Gastroesophageal sphincter (tissue), 4 donors: ENCODE measurements at places on chromosomes 4 and X.

- H3K4me3 ChIP-seq, result no peak overlapping the region
- no peaks in the 10 kb centered on the region for H3K4me1 ChIP-seq
- no peak overlapping the region for H3K27ac ChIP-seq
- ATAC-seq, result no peak
Observed at GRCh38 chr4:87410679-87411078, 11.7 kb upstream of the NUDT9 start.

DNA sequence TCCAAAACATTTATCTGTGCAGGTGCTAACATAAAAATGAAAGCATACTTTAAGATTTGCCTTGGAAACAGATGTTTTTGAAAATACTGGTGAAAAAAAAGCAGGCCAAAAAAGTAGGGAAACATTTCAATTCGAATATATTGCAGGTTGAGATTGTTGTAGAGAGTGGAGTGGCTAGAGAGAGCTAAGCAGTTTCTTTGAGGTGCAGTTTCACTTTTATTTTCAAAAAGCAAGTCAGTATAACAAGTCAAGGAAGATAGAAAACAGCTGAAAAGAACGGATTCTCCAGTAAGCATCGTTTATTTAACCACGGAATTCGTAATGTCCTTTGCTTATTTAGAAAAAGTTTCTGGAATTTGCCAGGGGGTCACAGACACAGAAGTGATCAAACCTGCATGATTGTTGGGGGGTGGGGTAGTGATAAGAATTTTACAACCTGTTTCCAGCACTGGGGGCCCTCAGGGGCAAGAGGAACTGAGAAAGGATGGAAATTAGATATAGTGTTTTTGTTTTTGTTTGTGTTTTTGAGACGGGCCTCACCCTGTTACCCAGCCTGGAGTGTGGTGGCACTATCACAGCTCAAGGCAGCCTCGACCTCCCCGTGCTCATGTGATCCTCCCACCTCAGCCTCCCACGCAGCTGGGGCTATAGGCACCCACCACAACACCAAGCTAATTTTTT is 175.0 kb downstream of the TENM3 start:
- H3K27ac ChIP-seq, result no peak overlapping the region
- no peak overlapping the region for H3K4me3 ChIP-seq
- H3K27me3 ChIP-seq, result no peaks in the 10 kb centered on the region

DNA sequence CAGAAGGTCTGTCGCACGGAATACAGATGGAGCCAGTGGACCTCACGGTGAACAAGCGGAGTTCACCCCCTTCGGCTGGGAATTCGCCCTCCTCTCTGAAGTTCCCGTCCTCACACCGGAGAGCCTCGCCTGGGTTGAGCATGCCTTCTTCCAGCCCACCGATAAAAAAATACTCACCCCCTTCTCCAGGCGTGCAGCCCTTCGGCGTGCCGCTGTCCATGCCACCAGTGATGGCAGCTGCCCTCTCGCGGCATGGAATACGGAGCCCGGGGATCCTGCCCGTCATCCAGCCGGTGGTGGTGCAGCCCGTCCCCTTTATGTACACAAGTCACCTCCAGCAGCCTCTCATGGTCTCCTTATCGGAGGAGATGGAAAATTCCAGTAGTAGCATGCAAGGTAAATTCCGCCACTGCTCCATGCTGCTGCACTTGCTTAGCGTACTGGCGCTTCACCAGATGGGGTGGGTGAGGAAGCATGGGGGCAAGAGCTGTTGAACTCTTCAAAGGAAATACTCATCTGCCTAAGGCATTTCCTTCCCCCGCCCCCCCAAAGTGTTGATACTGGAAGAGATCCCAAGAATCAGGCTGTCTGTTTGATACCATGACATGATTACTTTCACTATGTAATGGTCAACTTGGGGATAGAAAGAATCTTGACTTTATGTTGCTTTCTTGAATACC is 24.8 kb downstream of the KLF3 start:
- H3K27me3 ChIP-seq, result no peaks in the 10 kb centered on the region
- no peak for ATAC-seq
- peaks cover 9% of the 10 kb centered on the region for H3K36me3 ChIP-seq
- no peak overlapping the region for H3K4me3 ChIP-seq
- H3K27ac ChIP-seq, result no peak overlapping the region
- H3K4me1 ChIP-seq, result peaks cover 19% of the 10 kb centered on the region

GRCh38 chr4:104032896-104033295 is 313.1 kb upstream of the TACR3 start:
- no peak for ATAC-seq
- no peak overlapping the region for H3K4me3 ChIP-seq
- H3K36me3 ChIP-seq, result no peaks in the 10 kb centered on the region
- H3K4me1 ChIP-seq, result no peaks in the 10 kb centered on the region
- no peak overlapping the region for H3K27ac ChIP-seq

DNA sequence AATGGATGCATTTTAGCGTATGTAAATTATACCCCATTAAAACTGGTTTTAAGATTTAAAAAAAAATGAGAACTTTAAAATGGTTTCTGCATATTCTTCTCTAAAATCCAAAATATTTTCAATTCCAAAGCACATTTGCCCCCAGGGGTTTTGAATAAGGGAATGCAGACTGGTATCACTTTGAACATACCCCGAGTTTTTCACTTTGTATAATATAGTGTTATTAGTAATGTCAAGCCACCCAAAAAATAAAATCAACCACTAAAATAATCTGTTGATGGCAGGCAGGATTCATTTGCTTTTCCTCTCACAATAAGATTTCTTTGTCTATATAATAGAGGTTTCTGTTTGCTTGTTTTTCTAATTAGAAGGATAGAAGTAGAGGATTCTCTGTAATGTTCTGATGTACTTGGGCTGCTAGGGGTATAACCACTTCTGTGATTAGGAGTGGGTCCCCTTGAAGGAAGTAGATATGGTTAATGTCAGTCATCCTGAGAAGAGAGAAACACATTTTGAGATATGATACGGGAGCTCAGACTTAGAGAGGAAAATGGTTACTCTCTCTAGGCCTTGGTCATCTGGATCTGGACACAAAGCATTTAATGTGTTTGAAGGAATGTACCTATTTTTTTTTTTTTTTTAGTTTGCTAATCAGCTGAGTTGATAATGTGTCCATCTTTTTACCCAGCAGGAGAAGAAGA is 9.3 kb upstream of the LIN54 start:
- H3K27me3 ChIP-seq, result no peaks in the 10 kb centered on the region
- H3K4me1 ChIP-seq, result no peaks in the 10 kb centered on the region
- no peak for ATAC-seq
- no peak overlapping the region for H3K4me3 ChIP-seq
- H3K36me3 ChIP-seq, result no peaks in the 10 kb centered on the region

GRCh38 chrX:25068340-25068739 is 52.6 kb upstream of the ARX start:
- H3K4me1 ChIP-seq, result no peaks in the 10 kb centered on the region
- H3K27me3 ChIP-seq, result no peaks in the 10 kb centered on the region
- no peak overlapping the region for H3K27ac ChIP-seq
- H3K4me3 ChIP-seq, result no peak overlapping the region
- no peaks in the 10 kb centered on the region for H3K36me3 ChIP-seq
- ATAC-seq, result no peak

GRCh38 chr4:28508636-28509035 is 1648.0 kb downstream of the STIM2 start:
- ATAC-seq, result no peak
- H3K4me1 ChIP-seq, result no peaks in the 10 kb centered on the region
- H3K27me3 ChIP-seq, result no peaks in the 10 kb centered on the region
- no peak overlapping the region for H3K27ac ChIP-seq
- H3K36me3 ChIP-seq, result no peaks in the 10 kb centered on the region

DNA sequence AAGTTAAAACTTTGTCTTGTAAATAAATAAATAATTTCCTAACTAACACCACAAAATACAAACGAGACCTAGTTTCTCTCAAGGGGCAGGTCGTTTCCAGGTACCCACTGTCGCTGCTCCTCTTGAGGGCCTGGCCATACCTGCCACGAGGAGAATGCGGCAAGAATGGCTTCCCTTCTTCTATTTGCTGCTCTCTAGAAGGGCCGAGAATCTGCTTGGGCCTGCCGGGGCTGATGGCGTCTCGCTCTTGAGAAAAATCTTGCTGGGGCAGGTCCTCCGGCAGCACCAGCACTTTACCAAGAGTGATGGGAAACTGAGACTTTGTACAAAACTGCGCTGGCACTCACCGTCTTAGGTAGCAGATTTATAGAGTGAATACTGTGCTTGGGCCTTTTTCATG is 31.5 kb downstream of the CYLC1 start:
- no peaks in the 10 kb centered on the region for H3K27me3 ChIP-seq
- H3K36me3 ChIP-seq, result no peaks in the 10 kb centered on the region
- ATAC-seq, result no peak
- H3K27ac ChIP-seq, result no peak overlapping the region

- no peaks in the 10 kb centered on the region for H3K4me1 ChIP-seq
- H3K36me3 ChIP-seq, result no peaks in the 10 kb centered on the region
- ATAC-seq, result no peak
- no peak overlapping the region for H3K27ac ChIP-seq
- no peak overlapping the region for H3K4me3 ChIP-seq
Observed at GRCh38 chrX:77572322-77572721, 125.1 kb downstream of the FGF16 start.

- no peak for ATAC-seq
- no peaks in the 10 kb centered on the region for H3K27me3 ChIP-seq
Observed at GRCh38 chrX:118558926-118559325, 63.3 kb downstream of the DOCK11 start.

DNA sequence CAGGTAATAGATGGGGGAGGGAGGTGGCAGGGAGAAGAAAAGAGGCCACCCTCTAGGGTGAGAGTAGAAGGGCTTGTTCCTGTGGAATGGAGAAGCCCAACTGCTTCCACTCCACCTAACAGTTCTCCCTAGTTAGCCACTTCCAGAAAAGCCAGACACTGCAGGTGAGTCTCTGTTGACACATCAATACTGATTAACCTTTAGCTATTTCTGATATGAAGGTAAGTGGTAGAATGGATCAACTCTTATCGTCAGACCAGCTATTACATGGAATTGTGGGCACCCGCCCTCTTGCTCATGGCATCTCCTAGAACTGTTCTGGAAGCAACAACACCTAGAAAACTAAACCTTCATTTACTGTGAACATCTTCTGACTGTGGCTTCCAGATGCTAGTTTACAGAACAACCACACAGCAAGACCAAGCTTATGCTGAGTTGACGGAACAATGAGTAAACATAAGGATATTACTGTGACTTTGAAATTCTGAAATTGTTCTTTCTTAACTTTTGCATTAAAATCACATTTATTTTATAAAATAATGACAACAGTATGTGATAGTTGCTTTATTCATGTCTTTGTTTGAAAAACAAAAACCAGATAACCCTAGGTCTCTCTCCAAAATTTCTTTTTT is 44.7 kb downstream of the ANXA3 start:
- no peak overlapping the region for H3K4me3 ChIP-seq
- ATAC-seq, result no peak
- no peaks in the 10 kb centered on the region for H3K27me3 ChIP-seq
- H3K27ac ChIP-seq, result no peak overlapping the region
- H3K36me3 ChIP-seq, result peaks cover 40% of the 10 kb centered on the region
- H3K4me1 ChIP-seq, result no peaks in the 10 kb centered on the region

- H3K4me1 ChIP-seq, result no peaks in the 10 kb centered on the region
- H3K27ac ChIP-seq, result no peak overlapping the region
- no peak for ATAC-seq
- no peaks in the 10 kb centered on the region for H3K36me3 ChIP-seq
- no peaks in the 10 kb centered on the region for H3K27me3 ChIP-seq
- H3K4me3 ChIP-seq, result no peak overlapping the region
Observed at GRCh38 chr4:156193106-156193505, 239.4 kb upstream of the CTSO start.

DNA sequence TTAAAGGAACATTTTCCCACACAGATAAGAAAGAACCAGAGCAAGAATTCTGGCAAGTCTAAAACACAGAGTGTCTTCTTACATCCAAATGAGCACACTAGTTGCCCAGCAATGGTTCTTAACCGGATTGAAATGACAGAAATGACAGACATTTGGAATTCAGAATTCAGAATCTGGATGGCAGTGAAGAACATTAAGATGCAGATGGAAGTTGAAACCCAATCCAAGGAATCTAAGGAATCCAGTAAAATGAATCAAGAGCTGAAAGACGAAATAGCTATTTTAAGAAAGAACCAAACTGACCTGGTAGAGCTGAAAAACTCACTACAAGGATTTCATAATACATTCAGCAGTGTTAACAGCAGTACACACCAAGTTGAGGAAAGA is 21.5 kb downstream of the ANAPC10 start:
- H3K27me3 ChIP-seq, result no peaks in the 10 kb centered on the region
- H3K27ac ChIP-seq, result no peak overlapping the region
- H3K4me3 ChIP-seq, result no peak overlapping the region
- ATAC-seq, result no peak

DNA sequence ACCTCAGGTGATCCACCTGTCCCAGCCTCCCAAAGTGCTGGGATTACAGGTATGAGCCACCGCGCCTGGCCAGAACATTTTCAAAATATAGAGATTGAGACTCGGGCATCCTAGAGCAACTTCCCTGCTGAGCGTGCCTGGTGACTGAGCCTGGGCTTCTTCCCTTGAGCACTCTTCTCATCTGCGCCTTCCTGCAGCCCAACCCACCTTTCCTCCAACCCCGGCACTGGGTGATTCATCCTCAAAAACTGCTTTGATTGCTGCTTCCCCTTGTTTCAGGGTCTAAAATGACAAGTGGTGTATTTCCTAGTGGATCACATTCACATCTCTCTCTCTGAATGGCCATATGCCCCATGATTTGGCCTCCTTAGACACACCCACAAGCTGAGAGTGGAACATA is 37.8 kb downstream of the PHKA2 start:
- H3K36me3 ChIP-seq, result no peaks in the 10 kb centered on the region
- H3K4me3 ChIP-seq, result no peak overlapping the region
- ATAC-seq, result no peak
- no peak overlapping the region for H3K27ac ChIP-seq
- H3K27me3 ChIP-seq, result no peaks in the 10 kb centered on the region

DNA sequence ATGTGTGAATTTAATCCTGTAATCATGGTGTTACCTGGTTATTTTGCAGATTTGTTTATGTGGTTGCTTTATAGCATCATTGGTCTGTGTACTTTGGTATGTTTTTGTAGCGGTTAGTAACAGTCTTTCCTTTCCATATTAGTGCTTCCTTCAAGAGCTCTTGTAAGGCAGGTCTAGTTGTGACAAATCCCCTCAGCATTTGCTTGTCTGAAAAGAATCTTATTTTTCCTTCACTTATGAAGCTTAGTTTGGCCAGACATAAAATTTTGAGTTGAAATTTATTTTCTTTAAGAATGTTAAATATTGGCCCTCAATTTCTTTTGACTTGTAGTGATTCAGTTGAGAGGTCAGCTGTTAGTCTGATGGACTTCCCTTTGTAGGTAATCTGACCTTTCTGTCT is 1096.1 kb upstream of the SLIT2 start:
- no peak overlapping the region for H3K4me3 ChIP-seq
- ATAC-seq, result no peak
- no peaks in the 10 kb centered on the region for H3K36me3 ChIP-seq
- H3K4me1 ChIP-seq, result no peaks in the 10 kb centered on the region
- no peak overlapping the region for H3K27ac ChIP-seq

DNA sequence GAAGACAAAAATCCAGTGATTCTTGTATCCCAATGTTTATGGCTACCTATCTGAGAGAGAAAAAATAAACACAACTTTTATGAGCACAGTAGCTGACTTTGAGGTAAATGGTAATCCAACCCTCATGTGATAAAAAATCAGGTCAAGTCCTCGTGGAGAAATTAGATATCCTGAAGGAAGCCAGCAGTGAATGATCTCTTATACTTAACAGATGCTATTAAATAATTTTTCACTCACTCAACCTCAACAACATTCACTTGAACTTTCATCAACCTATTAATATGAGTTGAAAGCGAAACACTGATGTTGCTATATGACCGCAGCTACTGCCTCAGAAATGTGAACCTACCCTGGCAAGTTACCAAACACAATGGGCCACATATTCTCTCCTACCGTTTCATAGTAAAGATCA is 105.4 kb downstream of the GPC3 start:
- ATAC-seq, result no peak
- no peaks in the 10 kb centered on the region for H3K36me3 ChIP-seq
- no peak overlapping the region for H3K4me3 ChIP-seq
- H3K4me1 ChIP-seq, result no peaks in the 10 kb centered on the region
- H3K27me3 ChIP-seq, result no peaks in the 10 kb centered on the region
